ENCODE measurements at places on chromosomes 1 and 21.
A peak's percentile ranks its signal among the peaks of the same experiment; 100 is the strongest.

DNA sequence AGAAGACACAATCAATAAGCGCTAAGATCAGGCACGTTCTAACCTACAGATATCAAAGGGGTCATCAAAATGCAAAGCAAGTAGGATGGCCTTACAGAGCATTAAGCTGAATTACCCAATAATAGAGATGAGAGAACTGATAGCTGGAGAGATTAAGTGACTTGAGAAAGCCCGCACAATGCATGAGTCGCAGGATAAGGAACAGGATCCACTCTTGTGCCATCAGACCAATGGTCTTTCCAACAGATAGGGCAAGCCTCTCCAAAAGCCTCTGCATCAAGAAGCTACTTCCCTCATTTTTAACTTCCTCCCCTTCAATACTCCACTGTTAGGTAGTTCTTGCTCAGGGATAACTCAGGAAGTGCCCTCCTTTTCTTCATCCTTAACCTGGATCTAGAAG, 2.6 kb downstream of the CHML start:
- peak; percentile 33 for DNase-seq

DNA sequence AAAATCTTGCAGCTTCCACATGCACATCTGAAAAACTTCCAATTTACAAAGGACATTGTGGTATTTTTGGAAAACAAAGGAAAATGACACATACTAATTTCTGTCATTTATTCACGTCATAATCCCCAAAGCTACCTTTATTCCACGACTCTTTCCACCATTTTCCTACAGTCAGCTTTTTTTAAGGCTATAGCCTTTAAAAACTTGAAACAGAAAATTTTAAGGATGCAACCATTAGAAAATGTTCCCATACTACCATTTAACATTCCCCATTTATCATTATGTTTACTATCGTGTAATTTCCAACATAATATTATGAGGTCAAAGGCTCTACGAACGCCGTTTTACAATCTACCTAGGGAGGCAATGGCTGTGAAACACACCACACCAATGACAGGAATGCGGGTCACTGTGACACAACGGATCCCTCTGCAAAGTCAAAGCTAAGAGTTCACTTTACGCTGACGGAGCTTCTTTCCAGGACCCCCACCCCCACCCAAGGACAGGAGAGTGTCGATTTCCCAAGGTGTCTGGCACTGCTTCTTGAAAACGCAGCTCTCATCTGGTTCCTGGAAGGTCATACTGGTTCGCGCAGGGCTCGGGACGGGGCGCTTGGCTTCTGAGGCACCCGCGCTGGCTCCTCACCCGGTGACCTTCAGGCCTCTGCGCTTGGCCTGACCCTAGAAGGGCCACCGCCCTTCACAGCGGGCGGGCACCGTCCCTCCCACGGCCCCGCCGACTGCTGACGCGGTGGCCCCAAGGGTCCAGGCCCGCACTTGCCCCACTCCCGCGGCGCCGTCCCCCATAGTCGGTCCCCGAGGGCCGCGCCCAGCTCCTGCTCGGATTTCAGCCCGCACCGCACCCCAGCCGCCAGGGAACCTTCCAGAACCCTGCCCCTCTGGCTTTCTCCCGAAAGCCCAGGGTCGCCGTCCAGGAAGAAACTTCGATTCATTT, 50.5 kb upstream of the ATF3 start:
- DNase-seq = peak; percentile 49

GRCh38 chr1:180720753-180721152, 88.9 kb downstream of the XPR1 start:
- DNase-seq = no peak

DNA sequence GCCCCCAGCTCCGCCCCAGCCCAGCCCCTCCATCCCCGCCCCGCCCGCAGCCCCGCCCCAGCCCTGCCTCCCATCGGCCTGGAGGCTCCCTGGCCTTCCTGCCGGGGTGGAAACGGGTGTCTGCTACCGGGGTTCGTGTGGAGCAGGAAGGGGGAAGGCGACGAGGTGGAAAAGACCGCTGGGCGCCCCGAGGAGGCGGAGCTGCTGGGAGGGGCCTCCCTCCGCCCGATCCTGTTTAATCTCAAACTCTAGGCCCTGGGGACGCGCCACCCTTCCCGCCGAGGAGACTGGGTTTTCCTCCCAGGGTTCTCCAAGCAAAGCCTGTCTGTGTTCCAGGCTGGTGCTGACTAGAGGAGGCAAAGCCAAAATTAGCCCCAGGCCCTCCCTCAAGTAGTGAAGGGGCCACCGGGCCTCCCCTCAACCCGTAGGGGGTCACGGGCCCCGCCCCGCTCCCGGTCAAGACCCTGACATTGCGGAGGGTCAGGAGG, 16.2 kb upstream of the TTLL10 start:
- DNase-seq = peak; percentile 88

DNA sequence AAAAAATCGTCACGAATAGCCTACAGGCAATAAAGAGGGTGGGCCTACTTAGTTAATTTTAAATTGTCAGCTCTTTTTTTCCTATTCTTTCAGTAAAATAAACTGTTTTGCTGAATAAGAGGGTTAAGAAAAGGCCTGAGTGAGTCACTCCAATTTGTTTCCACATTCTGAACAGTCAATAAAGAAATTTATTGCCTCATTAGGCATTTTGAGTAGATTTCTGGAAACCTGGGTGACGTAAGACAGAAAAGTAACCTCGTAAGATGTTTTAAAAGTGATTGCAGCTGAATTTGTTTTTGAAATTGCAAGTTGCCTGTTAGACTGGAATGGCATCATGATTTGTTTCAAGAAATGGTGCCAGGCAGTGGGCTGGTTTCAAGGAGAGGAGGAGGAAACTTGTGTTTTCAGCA, 439.3 kb downstream of the USP25 start:
- peak; percentile 58 for DNase-seq

DNA sequence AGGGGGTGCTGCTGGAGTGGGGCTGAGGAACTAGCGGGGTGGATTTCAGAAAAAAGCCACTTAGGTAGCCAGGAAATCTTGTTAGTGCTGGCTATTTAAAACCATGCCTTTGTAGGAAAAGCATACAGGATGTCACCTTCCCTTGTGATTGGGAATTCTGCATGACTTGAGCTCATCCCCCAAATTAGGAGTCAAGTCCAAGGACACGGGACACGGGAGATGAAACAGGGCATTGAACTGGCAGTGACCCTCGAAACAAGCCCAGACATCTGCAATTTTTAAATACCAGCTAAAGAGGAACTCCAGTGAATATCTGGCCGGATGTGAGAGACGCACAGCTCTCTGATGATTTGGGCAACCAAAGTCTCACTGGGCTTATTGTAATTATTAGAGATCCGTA, 32.8 kb downstream of the C2CD2 start:
- no peak for DNase-seq

DNA sequence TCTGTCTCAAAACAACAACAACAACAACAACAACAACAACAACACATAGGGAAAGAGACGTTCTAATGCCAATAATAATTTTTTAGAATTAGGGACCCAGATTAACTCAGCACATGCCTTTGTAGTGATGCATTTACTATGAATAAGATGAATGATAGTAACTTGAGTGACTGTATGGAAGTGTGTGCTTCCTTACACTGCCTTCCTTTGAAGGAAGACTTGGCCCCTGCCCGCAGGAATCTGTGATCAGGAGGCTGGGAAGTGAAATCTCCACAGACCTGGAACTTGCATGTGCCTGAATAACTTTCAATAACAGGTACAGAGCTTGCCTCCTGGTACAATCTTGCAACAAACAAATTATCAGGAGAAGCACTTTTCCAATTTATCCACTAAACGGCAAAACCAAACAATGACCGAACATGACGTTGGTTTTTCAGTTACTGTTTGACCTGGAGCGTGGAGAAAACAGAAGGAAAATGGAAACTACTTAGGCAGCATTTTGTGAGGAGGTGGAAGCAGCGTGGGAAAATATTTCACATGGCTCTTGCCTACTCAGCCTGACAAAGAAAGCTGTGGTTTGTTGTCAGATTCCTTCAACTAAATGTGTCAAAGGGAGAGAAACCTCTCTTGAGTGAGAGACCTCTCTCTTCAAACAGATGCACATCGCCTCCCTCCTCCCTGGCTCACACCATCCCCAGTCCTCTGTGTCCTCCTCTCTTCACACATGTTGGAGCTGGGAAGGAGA, 10.1 kb upstream of the ABCA4 start:
- DNase-seq = no peak

DNA sequence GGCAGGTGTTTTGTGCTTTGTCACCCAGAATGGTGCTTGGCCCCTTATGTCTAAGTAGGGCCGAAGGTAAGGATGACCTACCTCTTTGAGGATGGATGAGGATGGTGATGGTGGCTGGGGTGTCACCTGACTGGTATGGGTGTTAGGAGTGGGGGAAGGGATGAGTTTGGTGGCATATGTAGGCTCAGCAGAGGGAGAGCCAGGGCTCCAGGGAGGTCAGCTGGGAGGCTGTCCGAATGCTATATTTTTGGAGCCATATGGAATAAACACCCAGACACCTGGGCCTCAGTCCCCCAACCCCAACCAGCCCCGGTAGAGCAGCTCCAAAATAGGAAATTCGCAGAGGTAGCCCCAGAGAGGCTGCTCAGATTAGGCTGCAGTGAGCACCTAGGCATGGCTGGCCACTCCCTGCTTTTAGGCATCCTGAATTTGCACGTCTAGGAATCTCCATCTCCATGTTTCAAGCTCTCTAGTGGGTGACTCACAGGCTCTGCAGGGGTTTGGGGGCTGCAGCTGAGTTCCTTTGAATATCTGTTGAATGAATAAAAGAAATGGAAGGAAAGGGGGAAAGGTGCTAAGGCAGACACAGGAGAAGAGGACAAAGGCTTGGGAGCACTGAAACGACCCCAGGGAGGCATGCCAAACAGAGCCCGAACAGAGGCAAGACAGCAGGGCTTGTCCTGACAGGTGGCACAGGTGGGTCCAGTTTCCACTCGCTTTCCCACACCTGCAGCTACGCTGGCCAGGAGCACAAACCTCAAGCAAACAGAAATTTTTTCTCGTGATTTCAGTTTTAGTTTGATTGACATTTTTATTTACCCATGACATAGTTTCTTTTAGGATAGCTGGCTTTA, 135.3 kb upstream of the EDN2 start:
- DNase-seq = no peak

- peak; percentile 89 for DNase-seq
Observed at GRCh38 chr1:101237229-101237837, 514 bp downstream of the S1PR1 start.

DNA sequence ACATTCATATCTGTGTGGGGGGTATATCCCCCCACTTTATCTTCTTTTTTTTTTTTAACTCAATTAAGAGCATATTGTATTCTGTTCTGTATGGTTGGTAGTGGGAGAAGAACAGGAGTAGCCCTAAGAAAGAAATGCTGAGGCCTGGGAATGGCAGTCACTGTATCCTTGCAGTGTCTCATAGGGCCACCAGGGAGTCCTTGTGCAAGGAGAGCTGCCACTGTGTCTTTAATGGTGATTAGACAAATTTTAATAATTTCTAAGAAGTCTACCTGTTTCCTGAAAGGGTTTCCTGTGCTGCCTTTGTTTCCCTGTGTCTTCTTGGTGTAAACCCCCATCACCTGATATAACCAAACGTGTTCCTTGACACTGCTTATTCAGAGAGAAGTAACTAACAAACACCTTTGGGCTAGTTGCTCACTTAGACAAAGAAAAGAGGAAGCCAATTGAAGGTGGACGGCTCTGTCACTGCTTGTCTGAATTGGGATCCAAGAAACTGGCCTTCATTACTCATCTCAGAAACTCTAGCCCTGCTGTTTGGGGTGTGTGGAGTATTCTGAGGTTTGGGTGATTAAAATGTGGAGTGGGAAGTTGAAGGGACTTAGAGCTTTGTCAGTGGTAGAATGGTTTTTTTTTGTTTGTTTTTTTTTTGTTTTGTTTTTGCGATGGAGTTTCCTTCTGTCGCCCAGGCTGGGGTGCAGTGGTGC, 15.2 kb downstream of the GIPC2 start:
- no peak for DNase-seq

DNA sequence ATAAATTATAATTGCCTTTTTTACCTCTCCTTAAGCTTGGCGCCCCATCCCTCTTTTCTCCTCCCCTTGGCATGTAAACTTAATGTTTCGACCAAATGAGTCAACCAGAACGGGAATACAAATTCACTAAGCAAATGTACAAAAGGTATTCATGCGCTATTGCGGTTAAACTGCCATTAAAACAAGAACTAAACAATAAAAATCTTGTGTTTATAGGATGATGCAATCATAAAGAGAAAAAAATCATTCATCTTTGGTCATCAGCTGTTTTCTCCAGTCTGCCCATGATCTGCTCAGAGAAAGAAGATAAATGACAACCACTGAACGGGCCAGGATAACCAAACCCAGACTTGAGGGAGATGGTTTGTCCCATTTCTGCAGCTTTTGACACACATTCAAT, 534.2 kb upstream of the PLXNA2 start:
- no peak for DNase-seq

- no peak for DNase-seq
Observed at GRCh38 chr1:35437200-35437599, 120.0 kb downstream of the KIAA0319L start.
